Activated naive CD4-positive, alpha-beta T cell treated with anti-CD3 and anti-CD28 coated beads for 36 hours (primary cell): ENCODE measurements at places on chromosomes 16 and 17.
A peak's percentile ranks its signal among the peaks of the same experiment; 100 is the strongest.

DNA sequence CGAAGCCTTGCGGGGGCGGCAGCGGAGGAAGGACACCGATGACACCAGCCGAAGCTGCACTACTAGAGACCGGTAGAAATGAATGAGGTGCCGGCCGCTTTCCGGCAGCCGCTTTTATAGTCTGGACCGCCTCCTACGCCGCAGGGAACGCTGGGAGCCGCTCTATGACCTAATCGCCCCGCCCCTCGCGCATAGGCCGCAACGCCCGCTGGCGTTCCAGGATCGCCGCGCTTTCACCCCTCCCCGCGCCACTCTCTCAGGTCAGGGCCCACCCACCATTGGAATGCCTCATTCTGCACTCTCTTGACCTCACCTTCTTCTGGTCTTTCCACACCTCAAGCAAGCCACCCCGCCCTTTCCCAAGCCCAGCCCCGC lies at the start of gene DDX5:
Gene DDX5, minus strand, starts transcription at position 89 of the 375 bp plus-strand sequence. CDS start 170 bp downstream, outside the sequence.
- no peaks in the 10 kb centered on the region for H3K27me3 ChIP-seq
- DNase-seq, result peak; percentile 99
- H3K4me1 ChIP-seq, result peaks cover 56% of the 10 kb centered on the region

GRCh38 chr17:73984941-73985340 lies 218.5 kb upstream of the RPL38 start:
- H3K27ac ChIP-seq, result no peak overlapping the region
- H3K4me3 ChIP-seq, result no peak overlapping the region
- H3K4me1 ChIP-seq, result peaks cover 7% of the 10 kb centered on the region
- no peaks in the 10 kb centered on the region for H3K36me3 ChIP-seq
- H3K27me3 ChIP-seq, result no peaks in the 10 kb centered on the region

- peaks cover 3% of the 10 kb centered on the region for H3K27me3 ChIP-seq
- H3K4me3 ChIP-seq, result no peak overlapping the region
- H3K4me1 ChIP-seq, result no peaks in the 10 kb centered on the region
- no peak overlapping the region for H3K27ac ChIP-seq
- no peaks in the 10 kb centered on the region for H3K36me3 ChIP-seq
Measured at GRCh38 chr16:14958323-14958600, 16.6 kb upstream of the PDXDC1 start.

GRCh38 chr16:57473176-57473840 lies 10.8 kb downstream of the POLR2C start:
- DNase-seq, result no peak
- H3K27ac ChIP-seq, result no peak overlapping the region
- peaks cover 16% of the 10 kb centered on the region for H3K4me1 ChIP-seq
- H3K27me3 ChIP-seq, result no peaks in the 10 kb centered on the region
- H3K4me3 ChIP-seq, result no peak overlapping the region

GRCh38 chr16:65097296-65097695 lies 24.6 kb downstream of the CDH11 start:
- no peak overlapping the region for H3K27ac ChIP-seq
- no peak overlapping the region for H3K4me3 ChIP-seq
- H3K36me3 ChIP-seq, result no peaks in the 10 kb centered on the region

- H3K4me1 ChIP-seq, result no peaks in the 10 kb centered on the region
- H3K36me3 ChIP-seq, result peaks cover 5% of the 10 kb centered on the region
- H3K27me3 ChIP-seq, result no peaks in the 10 kb centered on the region
- DNase-seq, result no peak
- no peak overlapping the region for H3K27ac ChIP-seq
Measured at GRCh38 chr16:85767531-85767930, 16.6 kb upstream of the C16orf74 start.

DNA sequence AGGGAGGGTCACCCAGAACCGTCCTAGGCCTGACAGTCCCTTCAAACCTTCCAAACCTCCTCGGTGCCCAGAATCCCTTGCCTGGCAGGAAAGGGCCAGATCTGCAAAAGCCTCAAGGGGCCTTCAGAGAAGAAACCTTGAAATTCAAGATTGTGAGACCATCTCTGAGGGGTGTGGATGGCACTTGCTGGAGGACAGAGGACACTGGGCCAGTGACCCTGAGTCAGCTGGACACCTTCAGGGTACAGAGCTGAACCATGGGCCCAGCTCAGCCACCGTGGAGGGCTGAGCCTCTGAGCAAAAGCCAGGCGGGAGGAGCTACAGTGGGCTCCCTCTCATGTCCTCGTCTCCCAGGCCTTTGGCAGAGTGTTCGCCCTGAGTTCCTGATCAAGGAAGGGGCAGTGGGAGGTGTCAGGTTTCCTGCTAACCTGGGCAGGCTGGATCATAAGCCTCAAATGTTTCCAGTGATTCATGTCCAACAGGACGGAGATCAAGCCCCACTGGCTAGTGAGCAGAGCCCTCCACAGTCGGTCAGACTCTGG lies 3.0 kb downstream of the PDILT start:
- H3K4me1 ChIP-seq, result no peaks in the 10 kb centered on the region
- no peak for DNase-seq
- H3K27me3 ChIP-seq, result no peaks in the 10 kb centered on the region
- no peak overlapping the region for H3K4me3 ChIP-seq
- H3K36me3 ChIP-seq, result no peaks in the 10 kb centered on the region

- H3K4me1 ChIP-seq, result peaks cover 16% of the 10 kb centered on the region
- H3K27ac ChIP-seq, result no peak overlapping the region
- no peaks in the 10 kb centered on the region for H3K36me3 ChIP-seq
Measured at GRCh38 chr16:71952825-71953224, 47.4 kb downstream of the PKD1L3 start.

DNA sequence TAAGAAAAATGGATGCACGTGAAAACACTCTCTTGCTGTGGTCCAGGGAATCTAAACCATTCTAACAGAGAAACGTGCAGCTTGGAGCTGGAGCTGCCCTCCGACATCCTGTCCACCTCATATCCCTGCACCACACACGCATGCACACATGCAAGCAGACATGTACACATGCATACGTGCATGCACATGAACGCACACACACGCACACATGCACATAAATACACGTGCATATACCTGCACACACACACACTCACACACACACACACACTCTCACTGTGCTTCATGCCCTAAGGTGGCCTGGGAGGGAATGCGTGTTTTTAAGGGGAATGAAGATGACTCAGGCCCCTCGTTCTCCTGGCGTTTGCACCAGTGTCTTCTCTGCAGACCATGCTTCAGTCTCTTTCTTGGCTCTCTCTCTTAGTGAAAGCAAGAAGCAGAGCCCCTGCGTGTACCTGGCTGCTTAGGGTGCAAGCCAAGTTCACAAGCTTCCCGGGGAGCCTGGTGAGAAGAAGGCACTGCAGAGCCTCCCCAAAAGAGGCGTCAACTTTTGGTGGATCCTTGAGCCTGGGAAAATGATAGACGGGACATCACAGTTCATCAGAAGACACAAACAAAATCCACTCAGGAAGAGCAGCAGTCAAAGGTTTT lies 72.8 kb downstream of the GOSR1 start:
- no peaks in the 10 kb centered on the region for H3K4me1 ChIP-seq
- DNase-seq, result no peak
- no peaks in the 10 kb centered on the region for H3K27me3 ChIP-seq
- H3K4me3 ChIP-seq, result no peak overlapping the region
- no peak overlapping the region for H3K27ac ChIP-seq

DNA sequence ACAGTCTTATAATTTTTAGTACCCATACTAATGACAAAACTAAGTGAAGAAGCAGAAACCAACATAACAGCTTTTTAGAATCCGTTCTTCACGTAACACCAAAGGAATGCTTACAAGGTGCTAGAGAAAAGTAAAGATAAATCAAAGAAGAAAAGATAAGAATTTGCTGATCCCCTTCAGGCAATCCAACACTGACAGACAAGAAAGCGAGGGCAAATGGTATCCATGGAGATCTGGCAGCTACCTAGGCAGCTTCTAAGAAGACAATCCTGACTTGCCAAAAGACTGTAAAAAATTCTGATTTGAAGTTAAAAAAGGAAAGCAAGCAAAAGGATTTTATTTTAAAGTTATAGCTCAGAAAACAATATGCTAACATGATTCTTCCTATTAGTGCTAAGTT lies 14.6 kb downstream of the BBS2 start:
- peaks cover 25% of the 10 kb centered on the region for H3K36me3 ChIP-seq
- DNase-seq, result no peak
- no peak overlapping the region for H3K27ac ChIP-seq
- no peaks in the 10 kb centered on the region for H3K27me3 ChIP-seq
- no peak overlapping the region for H3K4me3 ChIP-seq

DNA sequence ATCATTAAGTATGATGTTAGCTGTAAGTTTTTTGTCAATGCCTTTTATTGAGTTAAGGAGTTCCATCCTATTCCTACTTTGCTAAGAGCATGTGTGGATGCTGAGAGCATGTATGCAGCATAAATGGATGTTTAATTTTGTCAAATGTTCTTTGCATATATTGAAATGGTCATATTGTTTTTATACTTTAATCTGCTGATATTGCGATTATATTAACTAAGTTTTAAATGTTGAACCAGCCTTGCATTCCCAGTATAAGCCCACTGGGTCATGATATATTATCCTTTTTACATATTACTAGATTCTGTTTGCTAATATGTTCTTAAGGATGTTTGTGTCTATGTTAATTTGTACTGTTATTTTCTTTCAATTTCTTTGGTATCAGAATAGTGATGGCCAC lies 53.2 kb downstream of the CCDC182 start:
- no peak overlapping the region for H3K4me3 ChIP-seq
- no peaks in the 10 kb centered on the region for H3K27me3 ChIP-seq
- DNase-seq, result no peak

- DNase-seq, result peak; percentile 29
- H3K4me3 ChIP-seq, result no peak overlapping the region
- H3K27me3 ChIP-seq, result no peaks in the 10 kb centered on the region
- no peaks in the 10 kb centered on the region for H3K36me3 ChIP-seq
Measured at GRCh38 chr17:41403404-41404023, 6.1 kb upstream of the KRT31 start.

GRCh38 chr16:73543331-73543969 lies 495.5 kb upstream of the ZFHX3 start:
- no peak overlapping the region for H3K4me3 ChIP-seq
- H3K4me1 ChIP-seq, result no peaks in the 10 kb centered on the region
- DNase-seq, result no peak
- no peak overlapping the region for H3K27ac ChIP-seq

GRCh38 chr17:6640536-6641246 lies at the start of the genes KIAA0753 and TXNDC17:
TSS of gene KIAA0753 (minus strand) at chr17:6640711. CDS start at chr17:6635103, 5,608 bp downstream.
TSS of gene TXNDC17 (plus strand) at chr17:6641060. CDS start at chr17:6641083, 23 bp downstream.
- peak within 1 kb of the TSS; percentile 81 for H3K4me3 ChIP-seq
- H3K27ac ChIP-seq, result peak within 1 kb of the TSS; percentile 97
- peaks cover 51% of the 10 kb centered on the region for H3K4me1 ChIP-seq

GRCh38 chr16:66274335-66275110 lies 92.0 kb upstream of the CDH5 start:
- H3K27ac ChIP-seq, result no peak overlapping the region
- DNase-seq, result no peak
- no peak overlapping the region for H3K4me3 ChIP-seq

- H3K27me3 ChIP-seq, result no peaks in the 10 kb centered on the region
- peaks cover 9% of the 10 kb centered on the region for H3K4me1 ChIP-seq
- H3K4me3 ChIP-seq, result no peak overlapping the region
- DNase-seq, result no peak
- H3K27ac ChIP-seq, result no peak overlapping the region
Measured at GRCh38 chr17:82433560-82434215, 15.3 kb upstream of the OGFOD3 start.
